ENCODE measurements at places on chromosomes 4 and X.

- no peak for DNase-seq
Observed at GRCh38 chr4:141913928-141914327, 277.5 kb downstream of the IL15 start.

- no peak for DNase-seq
Observed at GRCh38 chr4:65050786-65051185, 619.5 kb downstream of the EPHA5 start.

DNA sequence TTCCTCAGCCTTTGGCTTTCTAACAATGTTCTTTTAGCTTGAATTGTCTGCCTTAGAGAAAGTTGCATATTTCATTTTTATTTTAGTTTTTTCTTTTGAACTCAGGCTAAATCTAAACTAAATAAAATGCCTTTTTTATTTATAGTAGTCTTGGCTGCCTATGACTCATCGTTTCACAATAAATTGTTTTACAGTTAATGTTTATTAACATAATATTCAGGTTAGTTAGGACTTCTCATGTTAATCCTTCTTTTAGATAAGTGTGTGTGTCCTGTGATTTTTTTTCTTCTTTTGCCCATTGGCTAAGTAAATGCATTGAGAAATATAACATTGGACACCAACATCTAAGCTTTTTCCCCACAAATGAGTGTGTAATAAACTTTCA, 1.6 kb downstream of the RP2 start:
- no peak for DNase-seq

DNA sequence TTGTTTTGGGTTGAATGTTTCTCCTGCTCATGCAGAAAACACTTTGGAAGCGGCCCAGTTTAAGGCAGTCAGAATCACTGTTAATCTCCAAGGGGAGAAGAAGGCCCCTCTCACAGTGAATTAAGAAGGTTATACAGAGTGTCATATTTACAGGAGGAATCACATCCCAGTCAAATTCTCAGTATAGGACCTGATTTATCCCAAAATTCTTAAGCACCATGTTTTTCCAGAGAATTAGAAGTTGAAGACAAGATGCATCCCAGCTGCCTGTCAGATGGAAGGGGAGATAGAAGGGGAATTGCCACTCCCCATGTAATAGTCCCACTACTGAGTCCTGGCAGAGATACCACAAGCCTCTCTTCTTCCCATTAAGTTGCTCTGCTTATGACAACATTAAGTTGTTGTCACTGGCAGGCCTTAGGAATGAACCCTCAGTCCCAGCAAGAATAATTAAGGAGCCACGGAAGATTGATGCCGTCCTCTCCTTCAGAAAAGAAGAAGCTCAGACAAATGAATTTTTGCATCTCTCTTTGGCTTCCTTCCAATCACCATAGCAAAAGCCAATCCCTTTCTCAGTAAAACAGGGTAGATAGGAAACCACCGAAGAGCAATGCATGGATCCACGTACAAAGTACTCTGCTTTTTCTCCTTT, 138.4 kb downstream of the LDB2 start:
- no peak for DNase-seq

- no peak for DNase-seq
Observed at GRCh38 chr4:44016570-44017421, 431.8 kb downstream of the KCTD8 start.

DNA sequence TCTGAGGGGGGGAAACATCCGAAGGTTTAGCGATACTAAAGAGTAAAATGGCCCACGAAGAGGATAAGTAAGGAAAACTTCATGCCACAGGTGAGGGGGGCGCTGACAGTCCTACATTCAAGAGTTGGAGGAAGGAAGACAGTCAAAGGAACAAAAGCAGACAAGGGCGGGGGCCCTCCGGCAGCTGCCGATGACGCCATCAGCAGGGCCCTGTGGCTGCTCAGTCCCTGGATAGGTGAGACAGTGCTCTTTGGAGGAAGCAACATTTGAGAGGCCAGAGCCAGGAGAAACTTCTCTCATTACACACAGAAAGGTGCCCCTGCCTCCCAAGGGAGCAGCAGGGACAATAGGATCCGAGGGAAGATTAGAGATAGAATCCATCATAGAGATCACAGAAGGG, 41.5 kb downstream of the RAB40AL start:
- DNase-seq, result no peak

GRCh38 chr4:90837241-90837640, 710.0 kb downstream of the CCSER1 start:
- DNase-seq, result no peak

GRCh38 chrX:44234541-44234940, 108.9 kb downstream of the EFHC2 start:
- no peak for DNase-seq

DNA sequence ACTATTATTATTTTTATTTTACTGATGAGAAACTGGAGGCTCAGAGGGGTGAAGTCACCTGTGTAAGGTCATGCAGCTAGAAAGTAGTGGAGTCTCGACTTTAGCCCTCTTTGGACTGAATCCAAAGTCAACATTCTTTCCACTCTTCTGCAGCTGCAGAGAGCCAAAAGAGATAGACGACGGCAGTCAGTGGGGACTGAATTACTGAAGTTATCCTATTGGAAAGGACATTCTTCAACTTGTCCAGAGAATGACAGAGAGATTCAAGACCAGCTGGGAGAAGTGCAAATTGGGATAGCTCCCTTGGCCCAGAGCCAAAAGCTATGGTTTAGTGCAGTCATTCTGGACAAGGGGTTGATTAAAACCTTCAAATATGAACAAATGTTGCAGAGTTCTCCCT, 42.5 kb downstream of the VGLL1 start:
- no peak for DNase-seq

- DNase-seq, result no peak
Observed at GRCh38 chrX:24399550-24399949, 39.1 kb downstream of the SUPT20HL1 start.

DNA sequence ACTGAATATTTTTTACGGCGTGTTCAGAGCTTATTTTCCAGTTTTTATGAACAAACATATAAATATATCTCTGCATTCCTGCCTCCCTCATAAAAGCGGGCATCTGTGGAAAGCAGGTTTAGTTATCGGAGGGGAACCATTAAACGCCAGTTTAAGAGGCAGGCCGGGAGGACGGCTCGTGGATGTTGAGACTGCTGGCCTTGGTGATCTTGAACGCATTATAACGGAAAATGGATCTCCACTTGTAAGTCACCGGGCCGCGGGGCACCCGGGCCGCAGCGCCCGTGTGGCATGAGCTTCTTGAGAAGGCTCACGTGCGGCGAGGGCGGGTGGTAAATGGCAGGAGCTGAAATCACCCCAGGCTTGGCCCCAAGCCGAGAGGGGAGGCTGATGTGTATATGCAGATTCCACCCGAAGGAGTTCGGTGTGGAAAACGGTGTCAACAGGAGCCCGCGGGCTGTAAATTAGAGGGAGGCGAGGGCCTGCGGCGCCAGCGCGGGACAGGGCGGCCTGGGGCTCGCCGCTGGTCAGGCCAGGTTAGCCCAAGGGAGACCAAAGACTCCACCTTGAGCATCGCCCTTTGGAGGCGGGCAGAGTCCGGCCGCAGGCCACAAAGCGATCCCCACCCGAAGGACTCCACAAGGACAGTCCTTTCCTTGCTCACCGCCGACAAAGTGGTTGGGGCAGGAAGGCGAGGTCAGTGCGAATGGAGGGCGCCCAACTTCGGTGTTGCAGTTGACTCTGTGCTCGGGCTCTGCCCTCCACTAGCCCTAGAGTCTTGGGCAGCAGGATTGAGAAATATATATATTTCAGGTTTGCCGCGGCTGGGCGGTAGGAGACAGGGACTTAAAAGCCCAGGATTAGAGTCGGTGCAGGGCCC, 1.3 kb upstream of the HAND2 start:
- no peak for DNase-seq

GRCh38 chr4:58807843-58808615, 1697.8 kb upstream of the IGFBP7 start:
- no peak for DNase-seq

- DNase-seq, result no peak
Observed at GRCh38 chr4:38704622-38705154, 40.7 kb downstream of the KLF3 start.

DNA sequence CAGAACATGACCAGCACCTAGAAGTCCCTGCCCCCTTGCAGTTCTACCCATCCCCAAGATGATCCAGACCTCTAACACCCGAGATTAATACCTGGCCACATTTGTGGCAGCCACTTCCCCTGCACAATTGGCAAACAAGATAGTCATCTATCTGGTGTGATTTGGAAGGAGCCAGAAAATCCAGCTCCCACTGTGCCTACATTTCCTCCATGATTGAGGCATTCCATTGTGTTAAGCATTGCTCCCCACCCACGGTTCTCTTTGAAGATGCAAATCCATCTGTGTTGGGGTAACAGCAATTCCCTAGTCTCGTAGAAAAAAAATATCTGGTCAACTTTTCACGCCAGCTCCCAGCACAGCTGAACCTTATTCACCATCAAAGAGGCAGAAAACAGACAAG, 405.0 kb downstream of the BCOR start:
- no peak for DNase-seq

DNA sequence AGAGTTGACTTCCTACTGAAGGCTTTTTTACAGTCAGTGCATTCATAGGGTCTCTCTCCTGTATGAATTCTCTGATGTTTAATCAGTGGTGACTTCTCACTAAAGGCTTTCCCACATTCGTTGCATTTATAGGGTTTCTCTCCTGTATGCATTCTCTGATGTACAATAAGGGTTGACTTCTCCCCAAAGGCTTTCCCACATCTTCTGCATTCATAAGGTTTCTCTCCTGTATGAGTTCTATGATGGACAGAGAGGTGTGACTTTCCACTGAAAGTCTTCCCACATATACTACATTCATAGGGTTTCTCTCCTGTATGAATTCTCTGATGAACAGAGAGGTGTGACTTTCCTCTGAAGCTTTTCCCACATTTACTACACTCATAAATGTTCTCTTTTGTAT, 45.2 kb downstream of the ZNF674 start:
- no peak for DNase-seq

GRCh38 chrX:105700331-105700730, 122.0 kb upstream of the NRK start:
- no peak for DNase-seq

GRCh38 chr4:69731847-69732246, 28.6 kb downstream of the SULT1B1 start:
- no peak for DNase-seq

- no peak for DNase-seq
Observed at GRCh38 chr4:147362938-147363337, 118.0 kb upstream of the EDNRA start.

- DNase-seq, result no peak
Observed at GRCh38 chr4:4226606-4227438, at the start of gene OTOP1. Gene OTOP1 (minus strand): TSS chr4:4226929. CDS start chr4:4226864, 65 bp downstream.

DNA sequence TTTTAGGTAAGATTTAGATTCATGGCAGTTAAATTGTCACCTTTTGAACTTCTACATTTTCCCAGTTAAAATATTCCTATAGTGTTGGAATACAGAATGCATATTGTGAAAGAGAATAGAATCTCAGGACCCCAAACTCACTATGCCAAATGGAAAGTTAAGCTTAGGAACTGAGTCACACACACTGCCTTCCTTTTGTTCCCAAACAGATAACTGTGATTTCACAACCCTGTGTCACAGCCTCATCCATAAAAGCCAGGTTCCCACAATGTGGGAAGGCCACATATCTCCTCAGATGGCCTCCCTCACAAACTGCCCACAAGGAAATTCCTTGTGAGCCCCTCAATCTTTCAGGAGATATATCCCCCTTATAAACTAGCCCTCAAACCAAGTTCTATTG, 94.7 kb upstream of the HPF1 start:
- DNase-seq, result no peak

GRCh38 chrX:20382518-20383297, 116.0 kb upstream of the RPS6KA3 start:
- DNase-seq, result peak; percentile 4

GRCh38 chr4:82776925-82777542, 21.6 kb downstream of the SCD5 start:
- no peak for DNase-seq

DNA sequence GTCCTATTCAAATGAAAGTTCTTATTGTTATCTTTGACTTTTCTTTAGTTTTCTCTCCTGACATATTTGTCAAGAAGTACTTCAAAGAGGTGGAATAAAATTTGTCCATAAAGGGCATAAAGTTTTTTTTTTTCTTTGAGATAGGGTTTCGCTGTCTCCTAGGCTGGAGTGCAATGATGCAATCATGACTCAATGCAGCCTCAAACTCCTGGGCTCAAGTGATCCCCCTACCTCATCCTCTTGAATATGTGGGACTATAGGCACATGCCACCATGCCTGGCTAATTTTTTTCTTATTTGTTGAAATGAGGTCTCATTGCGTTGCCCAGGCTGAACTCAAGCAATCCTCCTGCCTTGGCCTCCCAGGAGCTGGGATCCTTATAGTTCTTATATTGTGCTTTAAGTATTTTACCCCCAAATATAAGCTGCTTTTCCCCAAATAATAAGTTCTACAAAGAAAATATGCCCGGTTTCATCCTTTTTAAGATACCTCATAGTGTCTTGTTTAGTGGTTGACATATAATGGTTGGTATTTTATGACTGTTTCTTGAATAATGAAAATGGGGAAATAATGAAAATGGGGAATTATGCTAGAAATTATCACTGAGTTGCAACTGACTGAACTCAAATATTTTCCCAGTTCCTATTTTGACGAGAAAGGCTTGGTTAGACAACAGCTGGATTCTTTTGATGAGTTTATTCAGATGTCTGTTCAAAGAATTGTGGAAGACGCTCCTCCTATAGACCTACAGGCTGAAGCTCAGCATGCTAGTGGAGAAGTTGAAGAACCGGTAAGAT, 11.6 kb downstream of the POLR2B start:
- DNase-seq, result no peak

DNA sequence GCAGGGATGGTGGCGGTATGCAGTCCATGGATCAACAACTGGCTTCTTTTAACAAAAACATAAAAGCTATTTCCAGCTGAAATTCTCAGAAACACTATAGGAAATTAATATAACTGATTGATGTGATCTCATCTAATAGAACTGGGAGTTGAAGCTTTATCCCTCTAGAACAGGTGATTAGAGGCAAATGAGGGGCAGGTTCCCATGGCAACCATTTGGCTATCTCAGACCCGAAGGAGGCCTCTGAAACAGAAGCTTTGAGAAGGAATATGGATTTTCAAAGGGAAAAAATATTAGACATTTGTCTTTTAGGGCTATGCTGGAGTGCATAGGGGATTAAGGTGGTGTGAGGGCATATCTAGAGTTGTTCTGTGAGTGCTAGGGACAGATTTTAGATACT, 50.0 kb downstream of the IGSF1 start:
- no peak for DNase-seq

Data from activated CD4-positive, alpha-beta T cell treated with anti-CD3 and anti-CD28 coated beads, Interleukin-2, amount 50 U/mL, for 4 hours (primary cell).